T-helper 2 cell (primary cell): ENCODE measurements at places on chromosomes 16 and 17.

GRCh38 chr17:50103941-50104340, 8.8 kb downstream of the PDK2 start:
- DNase-seq, result no peak

DNA sequence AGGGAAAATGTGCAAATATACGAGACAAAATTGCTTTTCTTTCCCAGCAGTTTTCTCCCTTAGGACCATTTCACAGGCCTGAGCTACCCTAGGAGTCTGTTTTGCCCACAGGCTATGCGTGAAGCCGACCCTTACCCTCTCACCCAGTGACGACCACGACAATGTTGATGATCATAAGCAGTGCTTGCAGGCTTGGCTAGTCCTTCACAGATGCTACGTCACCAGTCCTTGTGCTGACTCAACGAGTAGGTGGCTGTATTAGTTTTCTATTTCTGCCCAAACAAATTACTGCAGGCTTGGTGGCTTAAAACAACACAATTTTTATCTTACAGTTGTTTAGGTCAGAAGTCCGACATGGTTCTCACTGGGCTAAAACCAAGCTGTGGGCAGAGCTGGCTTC, 574.6 kb upstream of the HSBP1 start:
- no peak for DNase-seq

- no peak for DNase-seq
These were observed 81.9 kb upstream of the HNF1B start for GRCh38 chr17:37826497-37827430.

- DNase-seq, result no peak
These were observed 15.6 kb downstream of the MOSMO start for GRCh38 chr16:22023505-22023904.
